ENCODE measurements at places on chromosomes 6 and 20.

- DNase-seq: no peak
- no peaks in the 10 kb centered on the region for H3K27me3 ChIP-seq
- no peak overlapping the region for H3K27ac ChIP-seq
- H3K4me3 ChIP-seq: no peak overlapping the region
- peaks cover 5% of the 10 kb centered on the region for H3K4me1 ChIP-seq
Observed at GRCh38 chr6:130466748-130467061, 100.9 kb downstream of the TMEM200A start.

DNA sequence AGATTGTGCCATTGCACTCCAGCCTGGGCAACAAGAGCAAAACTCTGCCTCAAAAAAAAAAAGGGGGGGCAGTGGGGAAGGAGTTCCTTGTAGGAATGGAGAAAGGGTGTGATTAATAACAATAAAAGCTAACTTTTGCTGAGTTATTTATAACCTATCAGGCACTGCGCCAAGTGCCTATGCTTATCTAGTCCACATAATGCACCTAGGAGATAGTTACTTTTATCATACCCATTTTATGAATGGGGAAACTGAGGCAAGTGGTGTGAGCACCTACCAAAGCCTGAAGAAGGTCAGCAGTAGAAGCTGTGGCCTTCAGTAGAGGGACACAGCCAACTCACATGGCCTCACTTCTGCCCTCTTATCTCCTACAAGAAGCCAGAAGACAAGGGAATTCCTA, 13.6 kb upstream of the PPP1R16B start:
- peaks cover 7% of the 10 kb centered on the region for H3K36me3 ChIP-seq
- peaks cover 2% of the 10 kb centered on the region for H3K4me1 ChIP-seq
- DNase-seq: no peak
- H3K4me3 ChIP-seq: no peak overlapping the region
- no peak overlapping the region for H3K27ac ChIP-seq

DNA sequence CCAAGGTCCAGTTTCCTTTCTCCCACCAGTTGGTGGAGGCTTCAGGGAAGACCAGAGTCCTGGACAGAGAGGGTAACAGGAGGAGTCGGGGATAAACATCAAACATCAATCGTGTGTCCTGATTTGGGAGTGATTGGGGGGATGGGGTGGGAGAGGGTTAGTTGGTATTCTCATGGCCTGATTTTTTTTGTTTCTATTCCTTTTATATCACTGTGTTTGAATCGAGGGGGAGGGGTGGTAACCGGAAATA, 365 bp upstream of the HSD17B8 start:
- no peaks in the 10 kb centered on the region for H3K27me3 ChIP-seq
- H3K4me1 ChIP-seq: peaks cover 74% of the 10 kb centered on the region
- no peak overlapping the region for H3K27ac ChIP-seq
- no peak for DNase-seq

DNA sequence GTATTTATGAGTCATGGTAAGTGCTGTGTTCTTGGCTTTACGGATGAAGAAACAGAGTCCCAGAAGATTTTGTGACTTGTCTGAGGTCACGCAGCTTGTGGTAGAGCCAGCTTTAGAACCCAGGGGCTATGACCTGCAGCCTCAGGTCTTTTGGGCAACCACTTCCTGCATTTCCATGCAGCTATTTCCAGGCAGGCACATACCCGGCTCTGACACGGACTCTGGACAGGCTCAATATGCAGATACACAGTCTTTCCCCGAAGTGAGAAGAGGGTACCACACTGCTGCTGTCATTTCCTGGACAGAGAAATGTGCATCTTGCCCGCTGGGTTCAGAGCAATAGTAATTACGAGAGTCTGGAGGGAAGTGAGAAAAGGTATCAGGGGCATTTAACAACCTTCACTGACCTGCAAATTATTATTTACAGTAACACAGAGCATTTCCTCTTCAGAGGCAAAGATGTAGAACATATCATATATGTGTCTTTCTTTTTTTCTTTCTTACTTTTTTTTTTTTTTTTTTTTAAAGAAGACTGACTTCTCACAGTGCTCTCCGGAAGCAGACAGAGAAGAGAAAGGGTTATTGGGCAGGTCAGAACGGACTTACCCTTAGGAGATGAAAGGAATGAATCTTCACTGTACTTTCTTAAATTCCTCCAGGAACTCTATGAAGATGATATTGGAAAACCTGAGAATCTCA, 185.1 kb downstream of the CLIC5 start:
- peaks cover 45% of the 10 kb centered on the region for H3K4me1 ChIP-seq
- peak overlapping the region; percentile 78 for H3K4me3 ChIP-seq
- peak overlapping the region; percentile 90 for H3K27ac ChIP-seq
- H3K27me3 ChIP-seq: peaks cover 5% of the 10 kb centered on the region
- DNase-seq: peak; percentile 91

DNA sequence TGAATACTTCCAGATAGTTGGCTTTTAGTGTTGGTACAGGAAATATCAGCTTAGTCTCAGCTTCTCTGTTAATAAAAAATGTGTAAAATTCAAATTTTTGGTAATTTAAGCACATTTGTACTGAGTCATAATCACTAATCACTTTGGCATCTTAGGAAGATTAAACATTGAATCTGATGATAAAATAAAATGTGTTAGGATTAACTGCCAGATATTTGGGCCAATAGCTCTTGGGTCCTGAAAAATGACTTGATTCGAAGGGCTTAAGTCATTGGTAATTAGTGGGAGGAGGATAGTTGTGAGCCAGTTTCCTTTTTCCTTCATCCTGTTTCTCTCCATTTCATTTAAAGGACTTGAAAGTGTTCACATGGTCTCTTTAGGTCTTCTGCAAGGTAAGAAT, 426.1 kb downstream of the RFPL4B start:
- no peak overlapping the region for H3K27ac ChIP-seq
- no peaks in the 10 kb centered on the region for H3K4me1 ChIP-seq

- H3K36me3 ChIP-seq: peaks cover 5% of the 10 kb centered on the region
- DNase-seq: no peak
- H3K27me3 ChIP-seq: no peaks in the 10 kb centered on the region
- H3K4me3 ChIP-seq: no peak overlapping the region
- no peak overlapping the region for H3K27ac ChIP-seq
Observed at GRCh38 chr20:35085477-35086225, 7.0 kb downstream of the TRPC4AP start.
